ENCODE measurements at places on chromosomes 6 and 20.

GRCh38 chr6:133396233-133396983, 155.3 kb downstream of the EYA4 start:
- DNase-seq, result no peak

- no peak for DNase-seq
Measured at GRCh38 chr6:137840252-137840651, 26.8 kb upstream of the TNFAIP3 start.

- no peak for DNase-seq
Measured at GRCh38 chr6:138673346-138674014, 100.1 kb upstream of the CCDC28A start.

DNA sequence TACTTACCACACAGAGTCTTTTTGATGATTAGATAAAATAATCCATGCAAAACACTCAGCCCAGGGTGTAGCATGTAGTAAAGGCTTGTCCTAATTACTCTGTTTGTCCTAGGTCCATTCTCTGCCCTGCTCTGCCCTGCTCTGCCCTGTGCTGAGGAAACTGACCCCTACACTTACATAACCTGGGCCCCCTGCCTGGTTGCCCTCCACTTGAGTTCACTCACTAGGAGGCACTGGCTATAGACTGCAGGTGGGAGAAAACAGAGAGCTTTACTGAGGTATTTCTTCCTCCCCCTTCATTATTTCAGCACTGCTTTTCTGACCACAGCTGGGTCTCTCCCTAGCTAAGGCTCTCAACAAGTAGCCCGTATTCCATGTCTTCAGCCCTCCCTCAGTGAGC, 70.9 kb upstream of the TBX18 start:
- no peak for DNase-seq

DNA sequence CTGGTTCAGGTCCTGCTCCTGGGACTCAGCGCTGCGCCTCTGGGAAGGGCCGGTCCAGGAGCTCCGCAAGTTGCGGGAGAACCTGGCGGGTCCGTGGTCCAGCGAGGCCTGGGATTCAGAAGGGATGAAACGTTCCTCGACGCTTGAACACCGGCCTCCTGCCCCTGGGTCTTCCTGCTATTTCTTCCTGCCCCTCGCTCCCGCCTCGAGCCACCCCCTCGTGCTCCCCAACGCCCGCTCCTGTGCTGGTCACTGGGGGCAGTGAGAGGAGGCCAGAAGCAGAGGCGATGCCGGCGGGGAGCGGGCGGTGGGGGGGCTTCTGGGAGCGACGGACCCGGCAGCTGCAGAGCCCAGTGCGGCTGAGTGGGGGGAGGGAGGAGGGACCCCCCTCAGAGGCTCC, 20.8 kb upstream of the KIF25 start:
- no peak for DNase-seq

- no peak for DNase-seq
Measured at GRCh38 chr6:135360222-135360621, 137.3 kb downstream of the AHI1 start.

DNA sequence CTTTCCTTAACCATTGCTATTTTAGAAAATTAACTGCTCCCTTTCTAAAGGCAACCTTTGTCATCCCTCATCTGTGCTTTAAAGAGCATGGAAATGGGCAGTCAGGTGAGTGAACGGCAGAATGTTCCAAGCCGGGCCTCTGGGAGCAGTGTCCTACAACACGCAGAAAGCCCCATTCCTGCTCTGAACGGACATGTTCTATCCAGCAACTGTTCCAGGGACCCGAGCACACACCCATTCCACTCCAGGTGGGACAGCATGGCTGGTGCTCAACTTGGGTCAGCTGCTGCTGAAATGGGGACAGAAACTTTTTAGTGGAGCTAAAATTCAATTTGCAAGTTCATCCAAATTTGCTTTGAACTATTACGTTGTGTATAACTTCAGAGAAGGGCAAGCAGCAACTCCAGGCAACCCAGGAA, 26.7 kb downstream of the DIDO1 start:
- no peak for DNase-seq

DNA sequence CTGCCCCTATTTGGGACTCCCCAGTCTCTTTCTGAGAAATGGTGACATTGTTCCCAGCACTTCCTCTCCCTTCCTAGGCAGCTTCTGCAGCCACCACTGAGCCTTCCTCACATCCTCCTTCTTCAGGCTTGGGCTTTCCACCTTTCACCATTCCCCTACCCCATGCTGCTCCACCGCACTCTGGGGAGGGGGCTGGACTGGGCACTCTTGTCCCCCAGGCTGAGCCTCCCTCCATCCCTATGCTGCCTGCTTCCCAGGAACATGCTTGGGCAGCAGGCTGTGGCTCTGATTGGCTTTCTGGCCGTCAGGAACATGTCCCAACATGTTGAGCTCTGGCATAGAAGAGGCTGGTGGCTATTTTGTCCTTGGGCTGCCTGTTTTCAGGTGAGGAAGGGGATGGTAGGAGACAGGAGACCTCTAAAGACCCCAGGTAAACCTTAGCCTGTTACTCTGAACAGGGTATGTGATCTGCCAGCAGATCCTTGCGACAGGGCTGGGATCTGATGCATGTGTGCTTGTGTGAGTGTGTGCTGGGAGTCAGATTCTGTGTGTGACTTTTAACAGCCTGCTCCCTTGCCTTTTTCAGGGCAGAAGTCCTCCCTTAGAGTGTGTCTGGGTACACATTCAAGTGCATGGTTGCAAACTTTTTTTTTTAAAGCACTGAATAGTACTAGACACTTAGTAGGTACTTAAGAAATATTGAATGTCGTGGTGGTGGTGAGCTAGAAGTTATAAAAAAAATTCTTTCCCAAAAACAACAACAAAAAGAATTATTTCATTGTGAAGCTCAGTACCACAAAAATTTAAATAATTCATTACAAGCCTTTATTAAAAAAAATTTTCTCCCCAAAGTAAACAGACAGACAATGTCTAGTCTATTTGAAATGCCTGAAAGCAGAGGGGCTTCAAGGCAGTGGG, 2.1 kb upstream of the CDKN1A start:
- DNase-seq, result no peak
